Activated CD4-positive, alpha-beta T cell treated with anti-CD3 and anti-CD28 coated beads, Interleukin-2, amount 10 ng/mL, durations not matched to agents 24 days and 14 days (primary cell): ENCODE measurements at places on chromosomes 11 and 22. TPM values are rescaled to one million over a fixed set of nuclear protein-coding genes. Genes with fewer than 3 reads are reported as not detected.
A peak's percentile ranks its signal among the peaks of the same experiment; 100 is the strongest.

Gene RIC3
- total RNA-seq: 4.5 and 7.2 TPM in 2 replicates

Gene H19
- total RNA-seq: not detected in 2 replicates

Gene SESN3
- 63.4 and 64.2 TPM in 2 replicates for total RNA-seq

Gene POU2AF2
- total RNA-seq: 0.44 TPM in 1 of 2 replicates, not detected in the other

GRCh38 chr11:117146521-117146920 lies 2.4 kb downstream of the PAFAH1B2 start:
- no peak for DNase-seq

- DNase-seq: peak; percentile 88
Observed at GRCh38 chr11:129695571-129696308, 119.9 kb upstream of the TMEM45B start.

- DNase-seq: no peak
Observed at GRCh38 chr11:2462986-2463765, 18.4 kb downstream of the KCNQ1 start.

- no peak for DNase-seq
Observed at GRCh38 chr11:116636341-116636929, 136.4 kb downstream of the BUD13 start.

DNA sequence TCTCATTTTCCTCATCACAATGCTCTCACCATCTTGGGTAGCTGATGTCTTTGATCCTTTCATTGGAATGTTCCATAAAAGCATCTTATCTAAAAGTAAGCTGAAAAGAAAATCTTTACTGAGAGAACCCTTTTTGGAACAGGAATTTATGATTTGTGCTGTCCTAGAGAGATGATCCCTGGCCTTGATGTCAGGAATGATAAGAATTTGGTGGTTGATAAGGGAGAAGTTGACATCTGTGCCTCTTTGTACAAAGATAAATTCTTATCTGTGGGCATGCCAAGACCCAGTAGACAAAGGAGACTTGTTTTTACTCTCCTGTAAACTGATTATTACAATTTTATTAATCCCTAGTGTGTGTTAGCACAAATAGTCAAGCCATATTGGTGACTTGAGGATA lies 36.9 kb downstream of the NAALAD2 start:
- DNase-seq: no peak

- DNase-seq: no peak
Observed at GRCh38 chr11:61058583-61059259, 43.6 kb upstream of the CD5 start.

DNA sequence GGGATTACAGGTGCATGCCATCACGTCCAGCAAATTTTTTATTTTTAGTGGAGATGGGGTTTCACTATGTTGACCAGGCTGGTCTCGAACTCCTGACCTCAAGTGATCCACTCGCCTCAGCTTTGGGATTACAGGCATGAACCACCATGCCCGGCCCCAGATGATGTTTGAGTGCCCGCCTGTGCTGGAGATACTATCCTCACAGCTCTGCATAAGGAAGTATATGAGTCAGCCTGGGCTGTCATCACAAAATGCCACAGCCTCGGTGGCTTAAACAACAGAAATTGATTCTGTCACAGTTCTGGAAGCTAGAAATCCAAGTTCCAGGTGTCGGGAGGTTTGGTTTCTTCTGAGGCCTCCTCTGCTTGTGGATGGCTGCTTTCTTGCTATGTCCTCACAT lies 119.3 kb downstream of the OSBP2 start:
- no peak for DNase-seq

DNA sequence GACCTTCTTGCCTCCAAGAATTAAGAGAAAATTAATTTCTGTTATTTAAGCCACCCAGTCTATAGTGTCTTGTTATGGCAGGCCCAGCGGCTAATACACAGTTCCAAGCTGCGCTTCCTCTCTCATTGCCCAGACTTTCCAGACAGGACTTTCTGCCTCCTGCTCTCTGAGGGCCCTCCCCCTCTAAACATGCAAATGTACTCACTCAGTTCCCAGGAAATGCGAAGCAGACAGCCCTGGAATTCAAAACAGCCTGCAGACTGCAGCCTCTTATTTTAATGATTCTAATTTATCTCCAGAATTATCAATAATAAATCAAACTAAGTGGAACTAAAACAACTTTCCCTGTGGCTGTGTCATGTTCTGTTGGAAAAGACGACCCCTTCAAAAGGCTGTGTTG lies 115.5 kb upstream of the ISX start:
- no peak for DNase-seq

DNA sequence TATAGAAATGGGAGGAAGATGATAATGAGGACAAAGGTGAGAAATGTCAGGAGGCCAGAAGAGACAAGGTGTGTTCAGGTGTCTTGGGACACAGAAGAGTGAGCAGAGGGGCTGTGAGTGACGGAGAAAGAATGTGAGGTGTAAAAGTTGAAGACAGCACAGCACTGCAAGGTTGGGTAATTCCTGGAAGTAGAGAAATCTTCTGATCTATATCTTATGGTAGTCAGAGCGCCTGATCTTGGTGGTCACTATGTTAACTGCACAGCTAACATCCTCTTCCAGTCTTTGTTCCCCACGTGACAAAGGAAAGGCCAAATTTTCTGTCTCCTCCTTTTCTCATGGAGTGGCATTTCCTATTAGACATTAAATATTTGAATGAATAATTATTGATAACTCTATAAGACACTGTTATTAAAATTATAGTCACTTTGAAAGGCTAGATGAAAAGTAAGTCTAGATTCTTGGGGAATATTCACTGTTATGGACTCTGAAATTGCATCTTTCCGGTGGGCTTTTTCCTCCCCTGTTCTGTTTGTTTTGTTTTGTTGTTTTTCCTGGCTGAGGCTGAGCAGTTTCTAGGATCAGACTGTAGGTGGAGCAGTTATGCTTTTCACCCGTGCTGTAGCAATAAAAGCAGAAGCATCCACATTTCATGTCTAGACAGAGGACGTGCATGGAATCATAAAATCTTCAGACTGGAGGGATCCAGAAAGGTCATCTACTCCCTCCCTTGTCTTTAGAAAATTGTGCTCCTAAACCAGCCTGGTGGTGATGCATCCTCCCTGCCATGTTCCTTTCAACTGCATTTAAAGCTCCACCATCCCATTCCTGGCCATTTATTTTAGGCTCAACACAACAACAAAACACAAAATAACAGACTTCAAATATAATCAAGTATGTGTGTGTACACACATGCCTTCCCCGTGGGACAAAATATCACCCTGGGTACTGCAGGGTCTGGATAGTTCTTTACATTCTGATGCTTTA lies 26.6 kb downstream of the SC5D start:
- peak; percentile 80 for DNase-seq

DNA sequence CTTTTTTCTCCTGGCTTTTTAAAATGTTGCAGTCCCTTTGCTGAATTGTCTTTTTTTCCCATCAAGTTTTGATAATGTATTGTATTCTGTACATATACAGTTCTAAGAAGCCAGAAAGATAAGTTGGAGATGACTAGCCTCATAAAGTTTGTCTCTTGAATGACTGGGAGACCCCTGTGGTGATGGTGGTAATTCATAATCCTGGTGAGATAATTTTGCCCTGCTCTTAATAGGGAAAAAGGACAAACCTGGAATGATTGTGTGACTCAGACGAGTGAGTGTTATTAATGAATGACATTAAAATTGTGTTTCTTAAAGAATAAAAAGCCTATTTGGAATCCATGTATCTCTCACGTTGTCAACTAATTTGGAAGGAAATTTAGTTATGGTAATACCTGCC lies 1.2 kb downstream of the HIKESHI start:
- no peak for DNase-seq

DNA sequence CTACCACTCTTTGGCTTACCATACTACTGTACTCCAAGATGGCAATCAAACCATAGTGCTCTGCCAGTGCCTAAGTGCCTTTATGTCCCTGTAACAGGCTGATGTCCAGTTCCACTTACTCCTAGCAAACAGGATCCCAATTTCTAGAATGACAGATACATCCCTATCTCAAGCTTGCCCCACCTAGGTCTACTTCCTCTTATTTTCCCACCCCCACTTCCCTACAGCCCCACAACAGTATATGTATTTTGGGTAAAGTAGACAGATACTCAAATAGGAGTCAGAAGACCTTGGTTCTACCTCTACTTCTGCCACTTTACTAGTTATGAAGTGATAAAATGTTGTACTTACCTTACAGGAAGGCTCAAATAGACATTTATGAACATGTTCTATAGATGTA lies 24.1 kb downstream of the SIK3 start:
- DNase-seq: no peak

DNA sequence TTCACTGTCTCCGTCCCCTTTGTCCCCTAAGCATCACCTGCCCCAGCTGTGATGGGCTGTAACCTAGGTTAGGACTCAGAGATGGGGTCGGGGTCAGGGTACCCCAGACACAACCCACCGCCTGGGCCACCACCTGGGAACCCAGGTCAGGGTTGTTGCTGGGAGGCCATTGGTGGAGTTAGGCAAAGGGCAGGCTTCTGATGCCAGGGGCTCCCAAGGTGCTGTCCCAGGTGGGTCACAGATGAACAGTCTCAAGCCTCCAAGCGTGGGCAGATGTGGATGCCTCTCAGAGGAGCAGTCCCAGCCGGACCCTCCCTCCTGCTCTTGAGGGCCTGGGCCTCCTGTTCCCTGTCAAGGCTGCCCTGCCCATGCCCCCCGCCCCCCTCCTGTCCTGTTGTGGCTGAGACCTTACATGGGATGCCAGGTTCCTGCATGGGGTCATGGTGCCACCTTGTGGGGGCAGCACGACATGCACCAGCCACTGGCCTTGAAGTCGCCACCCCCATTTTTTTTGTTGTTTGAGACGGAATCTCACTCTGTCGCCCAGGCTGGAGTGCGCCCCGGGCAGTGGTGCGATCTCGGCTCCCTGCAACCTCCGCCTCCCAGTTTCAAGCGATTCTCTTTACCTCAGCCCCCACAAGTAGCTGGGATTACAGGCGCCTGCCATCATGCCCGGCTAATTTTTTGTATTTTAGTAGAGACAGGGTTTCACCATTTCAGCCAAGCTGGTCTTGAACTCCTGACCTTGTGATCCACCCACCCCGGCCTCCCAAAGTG lies 12.1 kb downstream of the GATD1 start:
- DNase-seq: peak; percentile 87

DNA sequence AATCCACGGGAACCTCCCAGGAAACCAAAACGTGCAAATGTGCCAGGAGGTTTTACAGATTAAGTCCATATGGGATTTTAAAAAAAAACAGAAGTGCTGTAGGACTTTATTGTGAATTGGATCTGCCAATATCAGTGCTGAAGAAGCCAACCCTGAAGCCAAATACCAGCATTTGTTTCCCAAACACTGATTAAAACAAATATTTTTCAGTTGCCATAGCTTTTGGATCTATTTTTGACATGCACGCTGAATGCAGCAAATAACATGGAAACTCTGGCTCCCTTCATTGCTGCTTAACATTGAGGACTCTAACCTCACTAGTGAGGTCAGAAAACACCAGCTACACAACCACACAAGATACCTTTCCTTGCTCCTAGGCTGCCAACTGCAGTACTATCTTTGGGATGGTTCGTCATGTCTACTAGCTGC lies 28.4 kb upstream of the SIK2 start:
- no peak for DNase-seq

DNA sequence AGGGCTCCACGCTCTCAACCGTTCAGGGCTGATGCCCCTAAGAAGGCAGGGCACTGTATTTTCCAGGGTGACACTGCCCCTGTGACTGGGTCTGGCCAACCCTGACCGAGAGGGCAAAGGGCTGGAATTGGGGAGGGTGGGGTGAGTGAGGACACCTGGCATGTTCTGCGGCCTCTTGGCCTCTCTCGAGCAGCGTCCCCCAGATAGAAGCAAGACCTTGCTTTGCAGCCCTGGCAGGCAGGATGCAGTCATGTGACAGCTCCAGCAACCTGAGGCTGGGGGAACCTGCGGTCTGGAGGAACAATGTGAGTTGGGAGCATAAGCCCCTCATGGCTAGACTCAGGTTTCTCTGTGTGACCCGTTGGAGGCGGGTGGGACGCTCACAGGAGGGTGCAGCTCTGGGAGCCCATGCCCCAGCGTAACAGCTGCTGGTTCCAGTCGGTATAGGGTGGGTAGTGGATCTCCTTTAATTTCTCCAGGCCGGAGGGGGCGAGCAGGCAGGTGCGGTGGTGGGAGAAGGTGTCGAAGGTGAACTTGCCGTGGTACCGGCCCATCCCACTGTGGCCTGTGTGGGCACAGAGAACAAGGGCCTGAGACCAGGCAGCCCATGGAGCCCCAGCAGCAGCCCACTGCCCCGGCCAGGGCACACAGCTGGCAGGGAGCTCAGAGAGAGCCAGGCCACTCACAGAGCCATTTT lies 11.4 kb downstream of the ALDH3B2 start:
- DNase-seq: no peak

GRCh38 chr11:45662665-45663485 lies 2.5 kb downstream of the CHST1 start:
- DNase-seq: no peak

GRCh38 chr11:111097191-111097590 lies 148.3 kb upstream of the POU2AF2 start:
- DNase-seq: no peak

GRCh38 chr11:72160319-72160718 lies 24.8 kb downstream of the FOLR3 start:
- DNase-seq: no peak

GRCh38 chr11:117410861-117411710 lies 83.4 kb downstream of the CEP164 start:
- no peak for DNase-seq

DNA sequence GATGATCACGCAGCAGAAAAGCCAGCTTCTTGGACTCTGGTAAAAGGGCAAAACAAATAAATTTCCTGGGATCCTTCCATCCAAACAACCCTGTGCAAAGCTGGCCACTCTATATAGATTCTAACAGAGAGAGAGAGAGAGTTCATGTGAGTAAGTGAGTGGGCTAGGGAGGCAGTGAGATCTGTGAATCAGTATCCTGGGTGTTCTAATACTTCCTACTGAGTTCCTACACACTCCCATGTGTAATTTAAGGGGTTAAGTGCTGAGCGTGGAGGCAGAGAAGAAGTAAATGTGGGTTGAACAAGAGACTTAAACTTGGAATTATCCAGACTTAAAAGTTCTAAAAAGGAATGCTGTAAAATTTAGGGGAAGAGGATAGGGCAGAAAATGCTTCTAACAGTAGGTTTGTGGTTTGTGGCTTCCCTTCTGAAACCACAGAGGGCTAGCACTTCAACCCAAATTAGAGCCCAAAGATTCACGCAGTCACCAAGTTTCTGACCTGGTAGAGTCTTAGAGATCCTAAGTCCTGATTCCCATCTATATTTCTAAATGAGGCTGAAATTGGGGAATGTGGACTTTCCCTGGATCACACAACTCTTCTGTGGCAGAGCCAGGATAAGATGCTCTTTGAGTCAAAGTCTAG lies 413.9 kb downstream of the TENM4 start:
- no peak for DNase-seq
